ENCODE measurements at places on chromosomes 3 and 15.

GRCh38 chr3:123780656-123781055, 103.5 kb downstream of the MYLK start:
- no peak for DNase-seq

DNA sequence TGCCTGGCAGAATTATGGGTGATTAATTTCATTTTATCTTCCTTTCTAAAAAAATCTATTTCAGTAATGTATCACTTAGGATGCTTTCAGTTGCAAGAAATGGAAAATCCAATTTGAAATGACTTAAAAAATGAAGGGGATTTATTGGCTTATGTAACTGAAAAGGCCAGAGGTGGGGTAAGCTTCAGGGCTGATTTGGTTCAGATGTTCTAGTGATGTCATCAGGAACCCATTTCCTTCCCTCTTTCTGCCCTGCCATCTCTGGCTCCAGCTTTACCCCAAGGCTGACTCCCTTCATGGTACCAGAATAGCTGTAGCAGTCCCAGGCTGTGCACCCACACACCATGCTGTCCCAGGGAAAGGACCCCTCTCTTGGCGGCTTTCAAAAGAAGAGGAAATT, 18.5 kb upstream of the REC114 start:
- no peak for DNase-seq

DNA sequence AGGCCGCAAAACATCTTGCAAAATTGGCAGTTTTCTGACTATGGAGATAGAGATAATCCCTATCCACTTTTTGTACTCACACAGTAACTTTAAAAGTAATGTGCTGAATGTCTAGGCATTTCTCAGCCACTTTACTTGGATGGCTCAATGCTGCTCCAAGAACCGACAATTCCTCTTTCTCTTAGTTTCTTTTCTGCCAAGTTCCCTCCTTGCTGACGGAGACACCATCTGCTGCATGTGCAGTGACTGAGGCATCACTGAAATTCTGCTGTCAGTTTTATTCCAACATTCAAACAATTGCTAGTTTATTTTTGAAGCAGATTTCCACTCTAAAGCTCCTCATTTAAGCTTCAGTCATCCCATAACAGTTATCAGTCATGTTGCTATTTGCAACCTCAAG, 116.0 kb upstream of the RBMS3 start:
- no peak for DNase-seq

- no peak for DNase-seq
These were observed 176.2 kb upstream of the TOPAZ1 start for GRCh38 chr3:44065311-44066094.

DNA sequence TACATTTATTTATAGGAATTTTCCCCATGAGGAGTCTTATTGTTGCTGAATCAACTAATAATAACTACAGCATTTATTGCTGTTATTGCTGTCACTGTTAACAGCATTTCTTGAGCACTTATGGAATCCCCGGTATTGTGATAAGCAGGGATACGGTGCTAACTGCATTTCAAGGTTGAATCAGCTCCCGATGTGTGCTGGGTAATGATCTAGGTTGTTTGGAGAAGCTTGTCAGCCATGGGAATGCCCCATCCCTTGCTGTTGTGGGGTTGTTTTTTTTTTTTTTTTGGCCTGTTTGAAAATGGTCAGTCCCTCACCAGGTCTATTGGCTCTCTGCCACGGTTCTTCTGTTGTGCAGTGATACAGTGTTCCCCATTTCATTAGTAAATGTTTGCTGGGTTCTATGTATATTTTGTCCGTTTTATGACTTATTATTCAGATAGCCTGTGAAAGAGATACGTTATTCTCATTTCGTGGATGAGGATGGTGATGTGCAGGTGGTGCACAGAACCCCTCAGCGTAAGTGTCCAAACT, 48.5 kb downstream of the MED12L start:
- peak; percentile 27 for DNase-seq

DNA sequence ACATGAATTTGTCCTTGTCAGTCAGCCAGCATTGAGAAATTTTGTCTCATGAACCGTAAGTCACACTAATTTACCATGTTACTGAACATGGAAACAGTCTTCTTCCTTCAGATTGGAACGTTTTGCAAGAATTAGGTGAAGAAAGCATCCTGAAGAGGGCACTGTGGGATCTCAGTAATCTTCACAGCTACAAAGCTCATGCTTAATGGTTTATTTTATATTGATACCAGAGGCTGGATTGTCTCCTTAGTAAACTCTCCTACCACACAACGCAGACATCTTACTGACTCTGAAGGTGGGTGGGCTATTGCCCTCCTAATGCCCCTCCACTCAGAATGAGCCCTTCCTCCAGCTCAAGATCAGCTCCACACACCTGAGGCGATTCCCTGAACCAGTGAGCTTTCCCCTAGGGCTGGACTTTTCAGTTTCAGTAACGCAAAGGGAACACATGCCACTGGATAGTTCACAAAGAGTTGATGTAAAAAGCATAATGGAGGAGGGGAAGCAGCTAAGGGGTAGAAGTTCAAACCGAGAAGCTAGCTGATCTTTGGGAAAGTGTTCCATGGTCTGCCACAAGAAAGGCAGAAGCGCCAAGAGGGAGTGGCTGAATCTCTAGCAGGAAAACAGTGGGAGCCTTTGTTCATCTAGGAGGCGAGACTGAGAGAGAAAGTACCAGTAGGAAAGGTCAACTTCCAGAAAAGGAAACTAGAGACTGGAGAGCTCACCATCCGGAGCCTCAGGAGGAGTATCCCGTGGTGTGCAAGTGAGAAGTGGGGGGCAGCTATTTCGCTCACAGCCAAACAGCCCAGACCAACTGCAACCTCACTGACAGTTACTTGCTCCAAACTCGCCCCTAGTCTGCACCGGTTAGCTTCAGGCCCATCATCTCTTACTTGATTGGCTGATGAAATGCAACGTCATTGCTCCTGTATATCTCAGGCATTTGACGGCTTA, at the start of gene SLC9C1:
Gene SLC9C1, minus strand, starts transcription at position 849 of the 954 bp plus-strand sequence. CDS start 7,425 bp downstream, outside the sequence.
- peak; percentile 25 for DNase-seq

- no peak for DNase-seq
These were observed 12.6 kb downstream of the RBM15B start for GRCh38 chr3:51403675-51404074.

GRCh38 chr3:135140591-135140990, 345.5 kb downstream of the EPHB1 start:
- no peak for DNase-seq

- no peak for DNase-seq
These were observed 24.7 kb downstream of the TRIM71 start for GRCh38 chr3:32842531-32842931.

GRCh38 chr3:136949708-136950107, 8.1 kb upstream of the IL20RB start:
- no peak for DNase-seq

GRCh38 chr3:187783098-187783497, 37.8 kb upstream of the BCL6 start:
- no peak for DNase-seq

- DNase-seq = peak; percentile 43
These were observed 1.4 kb downstream of the FURIN start for GRCh38 chr15:90869601-90870353.

- DNase-seq = no peak
These were observed 1.1 kb downstream of the LSAMP start for GRCh38 chr3:116444115-116444747.

- DNase-seq = no peak
These were observed 457.0 kb upstream of the ONECUT1 start for GRCh38 chr15:53247041-53247708.

DNA sequence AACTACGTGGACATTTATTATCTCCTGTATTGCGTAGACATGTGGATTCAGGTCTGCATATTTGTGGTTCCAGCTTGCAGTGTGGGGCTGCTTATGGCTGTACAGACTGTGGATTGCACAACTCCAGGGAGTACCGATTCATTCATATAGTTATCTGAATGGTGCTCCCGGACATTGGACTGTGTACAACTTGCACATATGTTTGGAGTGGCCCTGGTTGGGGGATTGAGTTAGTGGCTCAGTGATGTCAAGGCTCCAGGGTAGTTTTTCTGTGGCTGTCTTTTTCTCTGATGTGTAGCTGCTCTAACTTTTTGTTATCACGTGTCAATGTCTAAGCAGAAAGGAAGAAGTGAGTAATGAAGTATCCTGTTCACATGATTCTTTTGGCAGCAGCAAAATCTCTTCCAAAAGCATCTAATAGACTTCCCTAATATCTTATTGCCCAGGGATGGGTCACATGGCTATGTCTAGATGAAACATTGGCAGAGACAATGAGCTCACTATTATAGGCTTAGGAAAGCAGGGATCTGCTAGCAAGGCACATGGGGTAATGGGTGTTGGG, 15.8 kb downstream of the ST3GAL6 start:
- no peak for DNase-seq

- no peak for DNase-seq
These were observed 67.2 kb downstream of the PEX5L start for GRCh38 chr3:179969525-179969924.

DNA sequence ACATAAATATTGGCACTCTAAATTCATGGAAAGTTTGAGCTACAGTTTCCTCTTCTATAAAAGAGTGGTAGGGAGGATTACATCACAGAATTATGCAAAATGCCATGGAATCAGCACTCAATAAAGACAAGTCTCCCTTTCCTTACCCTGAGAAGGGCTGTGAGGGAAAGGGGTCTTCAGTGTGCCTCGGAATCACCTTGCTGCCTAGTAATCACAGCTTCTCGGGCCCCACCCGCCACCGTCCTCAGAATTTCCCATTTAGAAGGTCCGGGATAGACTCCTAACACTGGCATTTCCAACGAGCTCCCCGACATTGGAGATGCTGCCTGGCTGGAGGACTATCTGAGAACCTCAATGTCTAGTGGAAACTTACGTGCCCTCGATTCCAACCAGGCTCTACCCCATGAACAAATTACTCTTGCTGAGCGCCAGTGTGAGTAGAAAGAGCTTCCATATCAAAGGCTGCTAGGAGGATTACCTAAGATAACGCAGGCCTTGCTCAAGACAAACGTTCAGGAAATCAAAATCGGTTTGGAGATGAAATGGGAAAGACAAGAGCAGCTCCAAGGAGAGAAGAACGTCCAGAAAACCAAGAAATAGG, 92.1 kb upstream of the CHD2 start:
- DNase-seq = peak; percentile 66

DNA sequence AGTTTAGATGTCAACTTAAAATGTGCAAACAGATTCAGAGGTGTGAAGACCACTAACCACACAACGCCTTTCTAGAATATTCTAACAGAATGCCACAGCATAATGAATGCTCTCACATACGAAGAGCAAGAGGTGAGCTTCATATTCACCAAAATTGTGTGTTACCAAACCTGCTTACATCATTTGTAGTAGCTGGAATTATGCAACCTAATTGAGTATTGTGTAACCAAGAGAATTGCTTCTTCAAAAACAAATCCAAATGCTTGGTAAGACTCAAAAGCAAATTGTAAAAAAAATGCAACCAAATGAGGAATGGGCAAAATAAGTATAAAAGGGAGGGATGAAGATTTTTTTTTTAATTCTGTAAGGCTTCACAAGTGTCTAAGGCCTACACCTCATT, 160.7 kb downstream of the TAFA4 start:
- no peak for DNase-seq

- no peak for DNase-seq
These were observed 655 bp upstream of the TMOD3 start for GRCh38 chr15:51828621-51829375.

- DNase-seq = no peak
These were observed 9.1 kb upstream of the SNRPN start for GRCh38 chr15:24945711-24946110.

GRCh38 chr3:100087198-100087597, 27.1 kb downstream of the FILIP1L start:
- DNase-seq = no peak

GRCh38 chr3:98151241-98151640, 4.0 kb downstream of the OR5H14 start:
- DNase-seq = no peak

GRCh38 chr3:150636258-150636657, 33.1 kb downstream of the SELENOT start:
- DNase-seq = no peak

GRCh38 chr3:30602946-30603345, 3.5 kb upstream of the TGFBR2 start:
- DNase-seq = no peak

GRCh38 chr15:90654233-90655136, 62.7 kb upstream of the BLM start:
- DNase-seq = no peak

- no peak for DNase-seq
These were observed 8.3 kb downstream of the IQSEC1 start for GRCh38 chr3:13064964-13065363.

DNA sequence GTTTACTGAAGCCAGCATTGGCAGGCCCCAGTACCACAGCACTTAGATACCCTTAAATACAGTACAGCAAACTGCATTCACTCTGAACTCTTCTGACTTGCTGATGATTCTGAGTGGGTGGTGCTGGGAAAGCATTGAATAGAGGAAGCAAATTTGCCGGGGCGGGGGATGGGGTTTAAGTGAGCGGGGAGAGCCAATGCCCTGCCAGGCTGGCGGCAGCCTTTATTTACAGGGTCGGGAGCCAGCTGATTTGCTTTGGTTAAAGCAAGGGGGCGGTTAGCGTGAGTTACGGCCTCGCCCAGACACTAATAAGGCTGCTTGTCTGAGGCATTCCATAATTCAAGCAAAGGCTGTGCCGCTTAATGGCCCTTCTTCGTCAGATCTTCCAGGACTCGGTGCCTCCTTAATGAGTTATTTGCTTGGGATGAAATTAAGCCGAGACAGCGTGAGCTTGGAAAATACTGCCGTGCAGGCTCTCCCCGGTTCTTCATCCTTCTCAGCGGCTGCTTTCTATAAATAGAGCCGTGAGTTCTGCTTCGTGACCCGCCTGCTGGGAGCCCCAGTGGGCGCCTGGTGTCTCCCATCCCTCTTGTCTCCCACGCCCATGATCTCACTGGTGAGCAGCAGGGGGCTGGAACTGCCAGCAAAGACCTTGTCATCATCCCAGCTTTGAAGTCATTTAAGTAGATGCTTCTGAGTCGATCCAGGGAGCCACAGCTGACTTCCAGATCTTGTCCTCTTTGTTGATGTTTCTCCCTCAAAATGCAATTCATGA, 25.8 kb downstream of the SPSB4 start:
- DNase-seq = no peak

DNA sequence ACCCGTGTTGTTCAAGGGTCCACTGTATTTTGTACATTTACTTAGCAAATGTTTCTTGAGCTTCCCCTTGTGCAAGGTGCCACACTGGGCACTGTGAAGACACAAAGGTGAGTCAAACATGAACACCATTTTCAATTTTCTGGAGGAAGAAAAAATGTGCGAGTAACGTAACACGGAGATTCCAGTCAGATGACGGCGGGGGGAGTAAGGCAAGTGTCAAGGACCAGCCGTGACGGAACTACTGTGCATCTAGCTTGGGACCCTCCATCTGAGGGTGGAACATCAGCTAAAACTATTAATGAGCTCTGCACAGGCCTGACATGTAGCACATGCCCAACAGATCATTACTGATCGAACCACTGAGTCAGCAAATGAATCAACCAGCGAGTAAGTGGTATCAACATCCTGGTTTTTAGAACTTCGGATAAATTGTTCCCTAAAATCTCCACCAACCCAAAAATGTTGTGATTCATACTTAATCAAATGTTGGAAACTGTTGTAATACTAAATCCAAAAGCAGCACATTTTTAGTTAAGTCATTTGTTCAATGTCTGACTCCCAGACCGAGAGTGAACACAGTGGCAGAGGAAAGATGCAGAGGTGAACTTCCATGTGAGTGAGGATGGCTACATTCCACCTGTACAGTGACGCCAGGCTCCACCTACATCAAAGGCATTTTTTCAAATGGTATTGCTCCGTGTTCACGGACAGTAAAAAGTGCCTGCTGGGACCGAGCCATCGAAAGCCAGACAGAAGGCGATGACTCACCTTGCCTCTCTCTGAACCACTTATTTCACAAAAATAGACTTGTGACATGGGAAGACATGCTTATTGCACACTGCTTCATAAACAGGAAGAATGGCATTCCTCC, 172.2 kb downstream of the ATP10A start:
- no peak for DNase-seq
